Astrocyte of the cerebellum (primary cell): ENCODE measurements at places on chromosomes 5 and 9.

DNA sequence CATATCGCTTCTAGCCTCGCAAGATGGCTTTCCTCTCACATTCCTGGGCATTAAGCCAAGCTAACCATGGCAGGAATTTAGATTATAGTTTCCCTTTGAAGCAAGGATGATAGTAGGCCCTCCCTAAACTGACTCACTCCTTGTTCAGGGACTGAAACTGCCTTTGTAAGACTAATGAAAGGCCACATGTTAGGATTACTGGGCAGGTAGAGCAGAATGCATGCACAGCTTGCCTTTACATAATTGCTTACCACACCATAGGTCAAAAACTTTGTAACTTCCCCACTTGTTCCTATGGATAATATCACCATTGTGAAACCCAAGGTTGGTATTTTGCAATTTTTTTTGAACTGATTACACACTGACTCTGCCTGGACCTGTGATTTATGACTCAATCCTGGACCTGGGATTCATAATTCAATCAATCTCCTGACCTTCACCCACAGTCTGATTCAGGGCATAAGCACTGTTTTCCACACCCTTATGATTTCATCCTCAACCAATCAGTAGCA, 41.0 kb upstream of the PRDM9 start:
- DNase-seq: peak; percentile 6

DNA sequence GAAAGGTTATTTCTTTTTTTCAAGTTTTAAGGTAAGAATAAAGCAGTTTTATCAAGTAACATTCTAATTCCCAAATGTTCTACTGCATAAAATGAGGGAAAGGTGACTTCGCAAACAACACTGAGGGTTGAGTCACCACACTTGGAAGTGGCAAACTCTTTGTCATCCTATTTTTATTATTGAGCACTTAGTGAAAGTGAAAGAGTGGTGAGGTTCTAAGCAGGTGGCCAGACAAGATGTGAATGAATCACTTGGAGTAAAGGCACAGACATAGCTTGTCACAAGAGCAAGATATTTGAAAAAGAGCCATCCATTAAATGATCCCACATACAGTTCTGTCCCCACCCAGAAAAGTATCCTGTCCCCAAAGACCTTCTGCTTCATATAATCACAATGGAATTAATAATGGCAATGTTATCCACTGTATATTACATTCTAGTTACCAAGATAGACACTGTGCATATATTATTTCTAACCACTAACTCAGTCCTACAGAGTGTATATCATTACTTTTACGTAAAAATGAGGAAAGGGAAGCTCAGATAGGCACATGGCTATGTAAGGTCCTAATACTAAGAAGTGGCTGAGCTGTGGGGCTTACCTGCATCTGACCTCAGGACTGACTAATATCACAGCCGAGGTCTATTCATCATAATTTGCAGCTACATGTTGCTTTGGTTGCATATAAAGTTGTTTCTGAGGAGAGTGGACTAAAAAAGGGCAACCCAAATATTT, 730.4 kb upstream of the MEF2C start:
- DNase-seq: no peak

- DNase-seq: no peak
These were observed 31.5 kb downstream of the MLANA start for GRCh38 chr9:5922192-5922591.

- no peak for DNase-seq
These were observed 117.9 kb downstream of the GADD45G start for GRCh38 chr9:89722712-89723111.

DNA sequence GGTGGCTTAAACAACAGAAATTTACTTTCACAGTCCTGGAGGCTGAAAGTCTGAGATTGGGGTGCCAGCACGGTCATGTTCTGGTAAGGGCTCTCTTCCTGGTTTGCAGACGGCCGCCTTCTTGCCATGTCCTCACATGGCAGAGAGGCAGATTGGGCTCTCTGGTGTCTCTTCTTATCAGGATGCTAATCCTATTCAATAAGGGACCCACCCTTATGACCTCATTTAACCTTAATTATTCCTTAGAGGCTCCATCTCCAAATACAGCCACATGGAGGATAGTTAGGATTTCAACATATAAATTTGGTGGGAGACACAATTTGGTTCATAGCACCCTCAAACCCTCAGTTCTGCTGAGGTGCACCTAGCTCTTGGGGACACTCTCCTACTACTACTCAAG, 180.4 kb downstream of the DAB2IP start:
- no peak for DNase-seq

DNA sequence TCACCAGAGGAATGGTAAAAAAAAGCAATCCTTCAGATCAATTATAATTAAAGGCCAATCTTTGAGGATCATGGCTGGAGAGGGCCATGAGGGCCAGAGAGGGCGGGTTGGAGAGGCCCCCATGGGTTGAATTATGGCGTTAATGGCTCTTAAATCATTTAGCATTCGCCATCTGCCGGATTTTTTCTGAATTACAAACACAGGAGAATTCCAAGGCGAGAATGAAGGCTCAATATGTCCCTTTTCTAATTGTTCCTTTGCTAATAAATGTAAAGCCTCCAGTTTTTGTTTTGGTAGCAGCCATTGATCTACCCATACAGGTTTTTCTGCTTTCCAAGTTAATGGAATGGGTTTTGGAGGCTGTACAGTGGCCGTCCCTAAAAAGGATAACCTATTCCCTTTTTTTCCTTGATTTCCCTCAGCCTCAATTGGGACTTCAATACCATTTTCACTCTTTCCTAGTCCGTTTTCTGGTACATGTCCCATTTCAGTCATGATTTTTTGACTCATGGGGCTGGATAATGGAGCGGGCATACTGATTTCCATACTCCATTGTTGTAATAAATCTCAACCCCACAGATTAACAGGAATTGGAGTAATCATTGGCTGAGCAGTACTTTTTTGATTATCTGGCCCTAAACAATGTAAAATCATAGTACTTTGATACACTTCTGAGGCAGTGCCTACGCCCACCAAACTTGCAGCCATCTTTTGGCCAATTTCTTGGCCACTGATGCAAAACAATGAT, 6.7 kb upstream of the TMEM141 start:
- no peak for DNase-seq

DNA sequence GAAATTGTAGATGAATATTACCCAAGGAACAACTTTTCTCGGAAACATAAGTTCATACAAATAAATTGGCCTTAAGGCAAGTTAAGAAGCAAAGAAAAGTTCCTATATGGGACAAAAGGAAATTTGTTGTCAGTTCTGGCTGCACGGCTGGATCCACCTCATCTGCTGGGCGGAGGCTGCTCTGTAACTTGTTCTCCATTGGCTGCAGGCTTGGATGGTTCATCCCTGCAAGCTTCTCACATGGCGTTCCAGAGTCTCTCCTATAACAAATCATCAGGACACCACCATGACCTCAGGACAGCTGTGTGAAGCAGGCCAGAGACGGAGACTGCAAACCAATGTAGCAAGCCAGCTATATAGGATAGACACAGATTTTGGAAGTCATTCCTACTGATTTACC, 81.4 kb upstream of the DAB2 start:
- DNase-seq: no peak

- no peak for DNase-seq
These were observed 211.8 kb downstream of the FANCC start for GRCh38 chr9:95105519-95106287.

GRCh38 chr5:180097163-180097894, 25.8 kb upstream of the RNF130 start:
- DNase-seq: no peak

GRCh38 chr5:150123542-150123941, 32.1 kb downstream of the PDGFRB start:
- DNase-seq: no peak

GRCh38 chr9:34123682-34124081, 2.8 kb downstream of the DCAF12 start:
- DNase-seq: no peak
